ENCODE measurements at places on chromosomes 11 and 22.

- DNase-seq: no peak
Measured at GRCh38 chr11:106322106-106322505, 244.6 kb downstream of the AASDHPPT start.

DNA sequence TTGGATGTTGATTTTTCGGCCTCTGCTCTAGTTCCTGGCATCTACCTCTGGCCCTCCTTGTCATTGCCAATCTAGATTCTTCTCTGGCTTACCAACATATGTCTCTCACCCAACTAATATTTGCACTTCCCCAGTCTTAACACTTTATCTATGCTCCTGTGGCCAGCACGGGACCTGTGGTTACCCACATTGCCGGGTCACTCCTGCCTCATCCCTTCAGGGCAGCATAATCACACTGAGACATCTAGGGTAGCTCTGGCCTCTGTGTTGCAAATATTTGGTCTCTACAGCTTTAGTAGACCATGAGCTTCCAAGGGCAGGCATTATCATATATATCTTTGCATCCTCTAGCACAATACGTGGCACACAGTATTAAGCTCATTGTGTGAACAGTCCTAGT lies 182.0 kb upstream of the ARHGAP20 start:
- no peak for DNase-seq

- DNase-seq: no peak
Measured at GRCh38 chr11:15327786-15328231, 213.1 kb downstream of the INSC start.

DNA sequence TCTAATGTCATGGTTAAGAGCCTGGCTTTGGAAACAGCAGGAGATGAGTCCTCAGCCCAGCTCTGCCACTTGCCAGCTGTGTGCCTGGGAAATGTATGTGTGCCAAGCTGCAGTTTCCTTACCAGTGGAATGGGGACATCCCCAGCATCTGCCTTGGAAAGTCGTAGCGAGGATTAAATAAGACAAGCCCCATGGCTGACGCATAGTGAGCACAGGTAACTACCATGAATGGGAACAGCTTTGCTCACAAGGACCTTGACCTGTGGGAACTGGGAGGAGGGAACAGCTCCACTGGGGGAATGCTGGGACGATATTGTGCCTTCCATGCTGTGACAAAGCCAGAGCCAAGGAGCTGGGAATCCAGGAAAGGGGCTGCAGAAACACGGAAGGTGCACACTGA lies 2.6 kb upstream of the DSCAML1 start:
- DNase-seq: no peak

DNA sequence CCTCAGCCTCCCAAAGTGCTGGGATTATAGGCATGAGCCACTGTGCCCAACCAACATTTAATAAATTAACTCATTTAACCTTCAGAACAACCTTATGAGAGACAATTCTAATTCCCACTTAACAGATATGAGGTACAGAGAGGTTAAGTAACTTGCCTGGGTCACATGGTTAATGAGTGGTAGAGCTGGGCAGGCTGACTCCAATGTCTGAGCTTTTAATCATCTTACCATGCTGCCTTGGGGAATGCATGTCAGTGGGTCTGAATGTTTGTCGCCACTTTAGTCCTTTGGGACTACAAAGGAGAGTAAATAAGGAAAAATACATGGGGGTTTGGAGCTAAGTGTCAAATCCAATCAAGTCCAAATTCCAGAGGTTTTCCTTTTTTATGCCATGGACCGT lies 11.2 kb upstream of the PIK3C2A start:
- no peak for DNase-seq

DNA sequence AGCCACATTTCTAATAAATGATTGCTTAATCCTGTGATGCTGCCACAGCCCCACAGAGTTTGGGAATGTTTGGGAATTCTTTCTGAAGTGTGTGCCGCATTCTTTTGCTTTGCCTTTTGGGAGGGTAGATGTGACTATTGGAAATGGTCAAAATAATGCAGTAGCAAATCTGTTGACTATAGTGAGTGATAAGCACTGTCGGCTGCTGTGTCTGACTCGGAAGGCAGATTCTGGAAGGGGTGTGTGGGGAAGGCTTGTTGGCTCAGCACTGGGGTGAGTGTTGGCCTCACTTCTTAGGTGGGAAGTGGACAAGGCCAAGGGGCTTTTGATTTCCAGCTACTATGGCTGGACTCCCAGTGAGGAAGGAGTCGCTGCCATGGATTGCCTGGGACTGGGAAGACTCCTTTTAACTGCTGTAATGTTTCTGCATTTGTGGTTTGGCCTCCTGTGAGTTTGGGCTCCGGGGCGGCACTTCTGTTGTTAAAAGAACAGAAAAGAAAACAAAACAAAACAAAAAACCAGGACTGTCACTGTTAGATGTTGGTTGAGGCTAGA lies 20.1 kb downstream of the ZBTB16 start:
- no peak for DNase-seq

- no peak for DNase-seq
Measured at GRCh38 chr11:28616160-28616965, 508.2 kb downstream of the METTL15 start.

- DNase-seq: no peak
Measured at GRCh38 chr11:120248551-120249278, 8.8 kb downstream of the POU2F3 start.

DNA sequence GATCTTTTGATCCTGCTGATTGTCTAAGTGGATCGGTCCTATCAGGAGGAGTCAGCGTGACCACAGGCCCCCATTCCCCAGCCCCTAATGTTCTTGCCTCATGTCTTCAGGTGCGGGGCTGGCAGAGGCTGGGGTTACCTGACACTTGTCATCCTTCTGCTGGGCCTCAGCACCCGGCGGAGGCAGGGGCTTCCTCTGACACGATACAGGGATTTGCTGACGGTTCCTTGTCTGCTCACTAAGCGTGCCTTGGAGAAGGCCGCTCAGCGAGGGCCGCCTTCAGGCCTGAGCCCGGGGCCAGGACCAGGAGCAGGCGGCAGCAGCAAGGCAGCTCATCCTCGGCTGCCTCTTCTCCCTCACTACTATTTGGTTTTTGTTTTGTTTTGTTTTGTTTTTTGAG lies 45.7 kb upstream of the KCNQ1OT1 start:
- DNase-seq: no peak

DNA sequence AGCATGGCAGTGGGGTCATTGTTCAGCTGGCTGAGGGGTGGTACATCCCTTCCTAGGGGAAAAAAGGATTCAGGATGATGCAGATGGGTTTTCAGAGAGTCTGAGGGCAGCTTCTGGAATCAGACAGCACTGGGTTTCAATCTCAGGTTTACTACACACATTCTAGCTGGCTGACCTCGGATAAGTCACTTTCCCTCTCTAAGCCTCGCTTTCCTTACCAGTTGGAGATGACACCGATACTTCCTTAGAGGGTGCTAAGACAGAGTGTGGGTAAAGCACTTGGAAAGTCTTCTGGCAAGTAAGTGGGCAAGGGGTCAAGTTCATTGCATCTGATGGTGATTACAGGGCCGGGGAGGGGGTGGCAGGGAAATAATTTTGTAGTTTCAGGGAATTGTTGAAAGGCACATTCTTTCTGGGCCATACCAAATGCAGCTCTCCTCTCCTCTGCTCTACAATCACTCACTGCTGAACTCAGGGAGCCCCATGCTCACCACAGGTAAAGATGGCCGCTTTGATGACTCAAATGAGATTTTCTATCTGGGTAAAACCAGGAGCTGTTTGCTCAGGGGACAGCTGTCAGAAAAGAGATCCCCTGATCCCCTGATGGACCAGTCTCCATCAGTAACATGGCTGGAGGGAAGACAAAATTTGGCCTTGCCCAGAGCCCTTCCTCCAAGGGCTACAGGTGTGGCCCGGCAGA lies 6.5 kb upstream of the MIAT start:
- no peak for DNase-seq

- DNase-seq: no peak
Measured at GRCh38 chr22:44369916-44370801, 57.4 kb upstream of the SHISAL1 start.

DNA sequence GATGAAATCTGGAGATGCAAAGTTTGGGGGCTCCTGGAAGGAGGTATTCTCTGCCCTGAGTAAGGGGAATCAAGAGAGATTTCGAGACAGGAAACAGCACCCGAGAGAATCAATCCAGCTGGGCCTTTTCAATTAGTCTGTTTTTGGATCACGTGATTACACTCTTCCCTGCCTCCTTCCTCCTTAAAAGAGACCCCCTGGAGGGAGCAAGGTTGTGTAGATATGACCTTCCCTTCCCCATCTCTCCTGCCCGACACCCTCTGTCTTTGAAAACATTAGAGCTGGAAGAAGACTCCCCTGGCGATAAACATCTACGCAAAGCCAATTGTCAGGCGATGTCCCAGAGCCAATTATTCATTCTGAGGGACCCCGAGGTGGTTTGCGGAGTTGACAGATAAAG lies 407.9 kb downstream of the MIAT start:
- DNase-seq: no peak

GRCh38 chr11:111561791-111562325 lies 21.3 kb downstream of the LAYN start:
- DNase-seq: no peak

GRCh38 chr11:88474655-88475054 lies 137.1 kb upstream of the CTSC start:
- no peak for DNase-seq

DNA sequence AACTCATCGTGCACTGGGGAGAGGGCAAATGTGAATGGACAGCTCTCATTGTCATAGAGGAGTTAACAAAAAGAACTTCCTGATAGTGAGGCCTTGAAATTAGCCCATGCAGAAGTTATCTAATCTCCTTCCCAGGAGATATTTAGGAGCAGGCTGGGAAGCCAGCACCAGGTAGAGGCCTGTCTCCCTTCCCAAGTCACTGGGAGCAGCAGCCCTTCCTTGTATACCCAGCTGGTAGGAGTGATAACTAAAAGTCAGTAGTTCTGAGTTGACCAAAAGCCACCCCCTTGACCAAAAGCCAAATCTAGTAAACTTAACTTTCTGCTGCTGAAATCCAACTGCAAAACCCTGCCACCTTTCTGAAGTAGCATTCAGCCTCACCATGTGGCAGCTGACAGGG lies 1.4 kb upstream of the BACE1-AS start:
- DNase-seq: no peak

DNA sequence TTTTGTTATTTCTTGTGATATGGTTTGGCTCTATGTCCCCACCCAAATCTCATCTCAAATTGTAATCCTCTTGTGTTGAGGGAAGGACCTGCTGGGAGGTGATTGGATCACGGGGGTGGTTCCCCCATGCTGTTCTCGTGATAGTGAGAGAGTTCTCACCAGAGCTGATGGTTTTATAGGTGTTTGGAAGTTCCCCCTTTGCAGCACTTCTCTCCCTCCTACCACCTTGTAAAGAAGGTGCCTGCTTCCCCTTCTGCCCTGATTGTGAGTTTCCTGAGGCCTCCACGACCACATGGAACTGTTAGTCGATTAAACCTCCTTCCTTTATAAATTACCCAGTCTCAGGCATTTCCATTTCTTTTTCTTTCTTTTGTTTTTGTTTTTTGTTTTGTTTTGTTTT lies 24.4 kb upstream of the SIK2 start:
- DNase-seq: no peak

DNA sequence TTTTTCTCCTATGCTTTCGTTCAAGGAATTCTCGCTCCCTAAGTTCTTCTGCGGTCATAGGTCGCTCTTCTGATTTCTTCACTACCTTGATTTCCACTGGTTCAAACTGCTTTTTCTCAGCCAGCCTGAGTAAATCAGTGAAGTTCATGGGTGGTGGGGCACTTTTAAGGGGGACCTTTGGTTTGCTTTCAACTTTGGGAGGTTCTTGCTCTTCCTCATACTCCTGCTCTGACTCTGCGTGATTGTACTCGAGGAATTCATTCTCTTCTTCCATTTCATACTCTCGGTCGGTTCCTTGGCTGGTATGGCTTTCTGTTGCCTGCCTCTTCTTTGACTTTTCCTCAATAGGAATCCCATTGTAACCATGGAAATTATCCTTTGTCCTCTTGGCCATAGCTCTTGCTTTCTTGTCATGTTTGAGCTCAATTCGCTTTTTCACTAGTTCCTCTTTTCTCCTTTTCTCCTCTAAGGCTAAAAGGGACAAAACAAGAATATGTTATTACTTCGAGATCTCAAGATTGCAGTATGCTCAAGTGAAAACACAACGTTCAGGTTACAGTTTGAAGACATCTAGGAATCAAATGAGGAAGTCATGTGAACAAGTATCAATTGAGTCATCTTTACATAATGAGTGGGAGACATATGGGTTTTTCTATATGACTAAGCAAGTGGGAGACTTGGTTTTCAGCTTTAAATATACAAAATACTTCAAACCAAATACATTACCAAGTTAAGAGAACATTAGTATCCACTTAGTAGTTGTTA lies 16.2 kb downstream of the MISFA start:
- DNase-seq: no peak

GRCh38 chr22:19707347-19708290 lies 6.7 kb upstream of the SEPTIN5 start:
- no peak for DNase-seq

GRCh38 chr11:69804769-69805508 lies 14.3 kb downstream of the FGF3 start:
- no peak for DNase-seq

DNA sequence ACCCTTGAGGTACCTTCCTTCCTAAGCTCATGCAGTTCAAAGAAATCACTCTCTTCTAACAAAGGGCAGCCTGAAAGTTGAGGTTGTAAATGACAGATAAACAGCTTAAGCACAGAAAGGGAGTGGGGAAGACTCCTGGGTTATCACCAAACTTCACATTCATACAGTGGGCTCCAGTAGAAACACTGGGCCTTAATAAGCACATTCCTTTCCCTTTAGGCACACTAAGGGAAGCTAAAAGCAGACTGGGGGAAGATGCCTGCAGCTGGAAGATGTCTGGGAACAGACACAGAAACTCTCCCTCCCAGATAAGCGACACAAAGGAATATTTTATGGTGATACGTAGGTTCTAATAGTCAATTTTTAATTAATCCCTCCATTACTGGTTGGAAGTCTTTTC lies 350.3 kb upstream of the MPPED2 start:
- DNase-seq: no peak

DNA sequence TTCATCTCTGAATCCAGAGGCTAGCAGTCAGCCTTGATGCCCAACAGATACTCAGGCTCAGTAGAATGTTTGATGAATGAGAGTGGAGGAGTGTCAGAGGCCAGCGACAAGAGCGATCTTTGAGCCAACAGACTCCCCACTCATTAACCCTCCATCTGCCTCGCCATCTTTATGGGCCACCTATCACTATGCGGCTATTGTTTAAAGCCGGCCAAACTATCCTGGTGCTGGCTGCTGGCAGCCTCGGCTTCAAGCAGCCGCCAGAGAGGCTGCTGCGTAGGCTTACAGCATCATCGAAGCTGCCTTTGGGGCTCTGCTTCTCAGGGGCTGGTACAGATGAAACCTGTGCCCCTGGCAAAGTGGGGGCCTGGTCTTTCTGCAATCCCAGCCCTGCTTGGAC lies 525.6 kb downstream of the INSC start:
- DNase-seq: no peak

GRCh38 chr22:20095521-20095920 lies 15.5 kb downstream of the DGCR8 start:
- DNase-seq: no peak

DNA sequence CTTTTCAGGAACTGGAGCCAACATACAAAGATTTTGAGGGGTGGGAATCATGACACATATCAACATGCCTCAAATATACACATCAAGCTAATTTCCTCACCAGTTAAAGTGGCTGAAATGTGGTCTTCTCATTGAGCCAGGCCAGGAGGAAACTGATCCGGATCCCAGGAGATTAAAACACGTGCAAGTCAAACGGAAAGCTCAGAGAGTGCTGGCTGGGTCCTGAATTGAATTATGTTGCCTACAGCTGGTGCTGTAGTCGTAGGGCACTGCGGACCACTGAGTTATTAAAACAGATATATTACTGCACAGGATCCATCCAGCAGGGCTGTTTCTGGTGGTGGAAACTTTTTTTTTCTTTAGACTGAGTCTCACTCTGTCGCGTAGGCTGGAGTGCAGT lies 14.1 kb upstream of the WNT7B start:
- no peak for DNase-seq
